Right hindlimb (tissue), 1 donor: ENCODE measurements at places on chromosomes 6 and 20.

GRCh38 chr6:835476-836160 lies 142.7 kb upstream of the EXOC2 start:
- DNase-seq, result no peak

GRCh38 chr20:53872081-53872541 lies 198.3 kb downstream of the BCAS1 start:
- no peak for DNase-seq

DNA sequence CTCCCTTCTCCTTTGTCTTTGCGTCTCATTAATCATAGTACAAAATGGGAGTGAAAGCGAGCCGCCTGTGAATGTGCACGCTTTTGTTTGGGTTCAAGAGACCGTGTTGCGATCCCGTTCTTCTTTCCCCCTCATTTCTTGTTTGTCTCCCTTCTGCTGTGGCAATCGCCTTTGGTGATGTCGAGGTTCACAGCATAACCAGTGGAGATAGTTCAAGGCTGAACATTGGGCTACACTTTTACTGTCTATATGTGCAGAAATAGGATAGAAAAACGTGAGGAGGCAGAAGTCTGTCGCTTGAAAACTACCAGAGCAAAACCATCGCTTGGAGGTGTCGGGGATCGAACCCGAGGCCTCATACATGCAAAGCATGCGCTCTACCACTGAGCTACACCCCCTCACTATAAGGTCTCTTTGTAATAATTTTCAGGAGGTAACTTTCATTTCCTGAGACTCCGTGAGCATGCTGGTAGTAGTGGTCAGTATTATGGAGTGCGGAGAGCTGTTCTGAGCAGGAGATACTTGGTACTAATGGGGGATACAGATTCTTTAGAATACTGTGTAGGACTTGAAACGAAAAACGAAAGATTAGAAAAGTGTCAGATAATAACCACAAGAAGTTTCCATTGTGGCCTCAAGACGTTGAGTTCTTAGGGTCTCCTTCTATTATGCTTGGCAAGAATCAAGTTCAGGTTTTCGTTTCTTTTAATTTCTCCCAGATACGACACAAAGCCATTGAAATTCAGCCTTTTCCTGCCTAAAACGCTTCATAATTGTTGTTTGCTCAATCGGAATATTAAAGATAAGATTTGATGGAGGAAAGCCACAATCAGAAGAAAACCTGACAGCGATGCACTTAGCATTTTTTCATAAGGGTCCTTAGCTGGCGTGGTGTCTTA lies 106.6 kb downstream of the TRIM27 start:
- no peak for DNase-seq

DNA sequence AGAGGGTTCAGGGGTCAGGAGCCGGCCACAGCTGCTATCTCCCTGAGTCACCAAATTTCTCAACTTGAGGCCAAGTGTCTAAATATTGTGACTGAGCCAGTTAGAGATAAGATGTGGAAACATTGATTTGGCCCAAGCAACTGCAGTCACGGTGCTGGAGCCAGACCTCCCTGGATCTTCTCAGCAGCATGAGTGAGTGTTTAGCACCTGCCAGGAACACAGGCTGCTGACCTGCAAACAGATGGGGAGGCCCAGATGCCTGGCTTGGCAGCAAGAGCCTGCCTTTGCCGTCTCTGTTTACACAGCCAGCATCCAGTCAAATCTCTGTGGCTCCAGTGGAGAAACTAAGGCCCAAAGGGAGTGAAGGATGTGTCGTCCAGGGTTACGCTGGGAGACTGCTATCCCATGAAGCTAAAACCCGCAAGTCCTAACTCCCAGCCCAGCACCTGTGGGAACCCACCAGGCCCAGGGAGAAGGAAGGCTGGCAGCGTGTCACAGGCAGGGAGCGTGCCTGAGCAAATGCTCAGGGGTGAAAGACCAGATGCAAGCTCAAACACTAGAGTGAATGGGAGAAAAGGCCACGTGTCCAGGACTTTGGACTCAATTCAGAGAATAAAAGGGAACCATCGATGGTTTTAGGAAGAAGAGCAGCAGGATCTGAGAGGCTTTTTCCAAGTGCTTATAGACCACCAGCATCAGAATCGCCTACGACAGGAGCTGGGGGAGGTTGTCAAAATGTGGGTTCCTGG lies 15.9 kb upstream of the PTGIS start:
- DNase-seq, result peak; percentile 91

GRCh38 chr20:25308671-25309394 lies 60.9 kb downstream of the PYGB start:
- no peak for DNase-seq

DNA sequence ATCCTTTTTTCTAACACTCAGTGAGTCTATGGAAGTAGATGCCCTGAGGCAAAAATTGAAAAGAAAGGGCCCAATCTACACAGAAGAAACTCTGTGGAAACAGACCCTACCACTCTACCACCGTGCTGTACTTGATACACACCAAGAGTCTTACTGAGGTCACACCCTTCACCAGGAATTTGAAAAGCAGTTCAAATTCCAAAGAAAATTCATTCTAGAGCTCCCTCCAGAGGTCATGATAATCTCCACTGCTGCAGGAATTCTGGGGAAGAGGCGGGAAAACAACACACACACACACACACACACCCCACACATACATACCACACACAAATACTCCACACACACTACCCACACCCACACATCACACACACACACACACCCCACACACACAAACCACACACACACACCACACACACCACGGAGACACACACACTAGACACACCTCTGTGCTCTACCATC lies 336.8 kb downstream of the HDGFL1 start:
- no peak for DNase-seq

GRCh38 chr20:61949714-61950640 lies 115.7 kb downstream of the TAF4 start:
- DNase-seq, result no peak

DNA sequence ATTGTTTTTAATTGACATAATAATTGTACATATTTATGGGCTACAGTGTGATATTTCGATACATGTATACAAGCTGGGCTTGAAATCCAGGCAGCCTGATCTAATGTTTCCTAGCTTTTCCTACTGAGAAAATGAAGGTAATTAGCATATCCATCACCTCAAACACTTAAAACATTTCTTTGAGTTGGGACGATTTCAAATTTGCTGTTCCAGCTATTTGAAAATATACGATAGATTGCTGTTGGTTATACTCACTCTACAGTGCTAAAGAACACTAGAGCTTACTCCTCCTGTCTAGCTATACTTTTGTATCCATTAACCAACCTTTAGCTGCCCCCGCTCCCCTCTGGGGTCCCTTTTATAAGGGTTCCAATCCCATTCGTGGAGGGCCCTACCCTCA lies 4.7 kb downstream of the LHFPL5 start:
- DNase-seq, result no peak

GRCh38 chr6:159481897-159482296 lies 211.1 kb downstream of the SOD2 start:
- peak; percentile 48 for DNase-seq

DNA sequence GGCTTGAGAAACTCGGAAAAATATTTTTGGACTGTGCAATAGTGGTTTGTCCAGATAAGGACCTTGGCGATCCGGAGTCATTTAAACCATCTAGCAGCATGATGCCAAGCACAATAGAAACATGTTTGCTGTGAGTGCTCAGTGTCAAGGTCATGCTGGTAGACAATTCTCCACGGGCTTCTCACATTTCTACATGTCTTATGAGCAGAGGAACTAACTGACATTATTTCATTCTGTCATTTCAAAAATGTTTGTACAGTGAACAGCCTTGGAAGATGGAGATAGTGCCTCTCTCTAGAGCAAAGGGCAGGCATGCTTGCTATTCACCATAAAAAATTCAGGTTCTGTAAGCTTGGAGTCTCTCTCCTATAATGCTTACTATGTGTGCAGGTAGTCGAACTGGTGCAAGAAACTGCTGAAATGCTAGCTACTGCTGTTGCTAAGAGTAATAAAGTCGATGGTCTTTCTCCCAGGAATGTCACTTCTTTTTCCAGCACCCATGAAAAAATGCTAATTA lies 25.4 kb upstream of the CCN2 start:
- DNase-seq, result no peak

- no peak for DNase-seq
These were observed 131.4 kb upstream of the EPHA7 start for GRCh38 chr6:93550551-93551276.

GRCh38 chr6:1612299-1612973 lies 2.7 kb downstream of the FOXC1 start:
- DNase-seq, result no peak

GRCh38 chr20:18138266-18138582 lies 561 bp downstream of the KAT14 start:
- DNase-seq, result no peak

- DNase-seq, result peak; percentile 79
These were observed 41.3 kb downstream of the SPDEF start for GRCh38 chr6:34514593-34515472.

GRCh38 chr20:24185791-24186190 lies 197.2 kb upstream of the GGTLC1 start:
- DNase-seq, result no peak

GRCh38 chr20:45114465-45115385 lies at the start of gene WFDC5:
WFDC5 (minus strand) TSS chr20:45115174; CDS start chr20:45115083, 91 bp downstream.
- no peak for DNase-seq

GRCh38 chr6:144087789-144088426 lies 7.5 kb downstream of the SF3B5 start:
- no peak for DNase-seq

GRCh38 chr20:63125838-63126601 lies 89.9 kb downstream of the YTHDF1 start:
- DNase-seq, result peak; percentile 7

DNA sequence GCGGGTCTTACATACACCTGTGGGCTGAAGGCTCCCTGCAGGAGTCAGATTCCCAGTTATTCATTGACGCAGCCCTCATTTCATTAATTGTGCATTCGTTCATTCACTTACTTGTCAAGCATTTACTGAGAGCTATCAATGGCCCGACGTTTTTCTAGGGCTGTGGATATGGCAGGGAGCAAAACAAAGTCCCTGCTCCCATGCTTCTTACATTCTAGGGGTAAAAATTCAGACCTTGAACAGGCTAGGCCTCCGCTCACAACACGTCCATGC lies 369 bp upstream of the NSFL1C start:
- DNase-seq, result no peak

GRCh38 chr6:90701146-90701781 lies 114.4 kb upstream of the MAP3K7 start:
- DNase-seq, result no peak

GRCh38 chr6:132785936-132786335 lies 12.5 kb downstream of the SLC18B1 start:
- no peak for DNase-seq

GRCh38 chr6:43075670-43076463 lies at the start of gene PTK7:
PTK7 (plus strand) TSS chr6:43076314; CDS start chr6:43076489, 175 bp downstream.
- peak; percentile 93 for DNase-seq

GRCh38 chr6:18513253-18513798 lies 126.2 kb downstream of the RNF144B start:
- no peak for DNase-seq
